ENCODE measurements at places on chromosomes 1 and 21.

DNA sequence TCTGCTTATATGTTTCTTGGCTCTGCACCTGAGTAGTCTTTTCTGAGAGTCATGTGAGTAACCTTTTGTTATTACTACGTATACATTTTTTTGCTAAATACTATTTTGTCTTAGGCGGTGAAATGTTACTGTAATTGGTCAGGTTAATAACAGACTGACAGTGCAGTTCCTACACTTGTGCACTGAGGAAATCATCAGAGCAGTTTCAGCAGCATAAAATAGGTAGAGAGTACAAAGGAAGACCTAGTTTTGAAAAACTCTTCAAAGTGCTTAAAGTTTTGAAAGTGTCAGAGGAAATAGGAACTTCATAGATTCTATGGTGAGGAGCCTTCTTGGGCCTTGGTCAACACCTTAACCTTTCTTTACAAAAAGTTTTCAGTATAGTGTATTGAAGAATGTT, 11.1 kb downstream of the ATF6 start:
- DNase-seq = no peak

- DNase-seq = peak; percentile 34
Measured at GRCh38 chr1:15272009-15272781, 25.2 kb downstream of the FHAD1 start.

GRCh38 chr1:2256435-2257244, 28.5 kb downstream of the SKI start:
- no peak for DNase-seq

GRCh38 chr1:9455487-9456234, 83.6 kb upstream of the SLC25A33 start:
- DNase-seq = peak; percentile 61

- no peak for DNase-seq
Measured at GRCh38 chr21:44557491-44558328, 885 bp downstream of the KRTAP10-3 start.

DNA sequence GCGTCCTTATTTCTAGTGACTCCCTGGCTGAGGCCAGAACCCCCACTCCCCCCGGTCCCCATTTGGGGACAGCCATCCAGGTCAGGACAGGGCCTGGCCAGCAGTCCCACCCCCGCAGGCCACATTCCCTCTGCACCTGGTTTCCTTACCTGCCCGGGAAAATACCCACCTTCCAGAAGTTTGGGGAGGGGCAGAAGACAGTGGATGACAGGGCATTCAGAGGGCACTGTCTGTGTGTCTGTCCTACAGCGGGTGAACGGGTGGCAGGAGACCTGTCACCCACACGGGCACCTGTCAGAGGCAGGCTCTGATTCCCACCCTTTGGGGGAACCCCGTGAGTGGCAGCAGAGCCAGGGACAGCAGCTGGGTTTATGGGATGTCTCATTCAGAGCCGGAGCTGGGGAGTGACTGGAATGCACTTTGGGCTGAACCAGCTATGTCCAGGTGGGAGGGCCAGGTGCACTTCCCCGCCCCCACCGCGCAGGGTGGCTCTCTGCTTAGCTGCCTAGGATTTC, 2.0 kb downstream of the ARHGEF16 start:
- no peak for DNase-seq

DNA sequence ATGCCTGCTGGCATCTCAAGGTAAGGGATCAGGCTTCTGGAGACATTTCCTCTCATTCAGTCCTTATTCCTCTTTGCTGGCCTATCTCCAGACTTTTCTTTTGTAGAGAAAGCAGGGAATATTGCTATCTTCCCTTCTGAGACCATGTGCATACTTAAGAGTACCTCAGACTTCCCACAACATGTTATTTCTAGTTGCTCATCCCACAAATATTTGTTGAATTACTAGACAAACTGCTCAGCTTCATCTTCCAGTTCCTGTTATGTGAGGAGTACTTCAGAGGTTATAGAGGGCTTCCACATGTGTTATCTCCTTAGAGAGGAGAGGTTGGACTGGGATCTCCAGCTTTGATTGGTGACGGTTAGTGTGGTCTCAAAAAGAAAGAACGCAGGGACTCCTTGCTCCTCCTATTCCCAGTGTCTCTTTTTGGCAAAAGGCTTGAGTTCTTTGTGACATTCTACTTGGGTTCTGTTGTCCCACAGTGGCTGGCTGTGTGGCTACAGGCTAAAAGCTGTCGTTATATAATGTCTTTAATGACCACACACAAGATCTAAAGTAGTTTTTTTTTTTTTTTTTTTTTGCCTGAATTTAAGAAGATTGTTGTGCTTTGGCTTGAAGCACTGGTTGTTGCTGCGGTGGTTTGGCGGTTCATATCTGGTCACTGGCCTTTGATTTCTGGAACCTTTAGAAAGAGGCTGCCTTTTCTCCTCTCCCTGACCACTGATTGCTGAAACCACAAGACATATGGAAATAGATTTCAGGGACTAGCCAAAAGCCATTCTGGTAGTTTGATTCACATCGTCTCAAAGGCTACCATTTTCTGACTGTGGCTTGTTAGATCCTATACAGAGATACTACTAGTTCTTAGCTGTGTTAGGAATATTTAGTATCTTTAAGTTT, 78.7 kb downstream of the FGGY start:
- no peak for DNase-seq

DNA sequence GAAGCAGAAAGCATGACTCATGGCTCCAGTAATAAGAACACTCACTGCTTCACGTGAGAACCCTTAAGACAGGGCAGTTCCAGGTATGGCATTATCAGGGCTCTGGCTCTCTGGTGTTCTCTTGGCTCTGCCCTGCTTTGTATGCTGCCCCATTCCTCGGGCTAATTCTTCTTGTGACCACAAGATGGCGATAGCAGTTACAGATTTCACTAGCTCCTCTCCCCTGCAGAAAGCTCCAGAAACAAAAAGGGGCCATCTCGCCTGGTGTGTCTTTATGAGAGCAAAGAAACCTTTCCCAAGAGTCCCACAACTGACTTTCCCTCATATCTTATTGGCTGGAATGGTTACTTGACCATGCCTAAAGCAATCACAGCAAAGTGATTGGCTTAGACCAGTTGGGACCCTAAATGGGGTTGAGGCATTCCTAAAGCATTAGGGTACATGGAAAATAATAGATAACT, 60.1 kb downstream of the F3 start:
- DNase-seq = peak; percentile 15

DNA sequence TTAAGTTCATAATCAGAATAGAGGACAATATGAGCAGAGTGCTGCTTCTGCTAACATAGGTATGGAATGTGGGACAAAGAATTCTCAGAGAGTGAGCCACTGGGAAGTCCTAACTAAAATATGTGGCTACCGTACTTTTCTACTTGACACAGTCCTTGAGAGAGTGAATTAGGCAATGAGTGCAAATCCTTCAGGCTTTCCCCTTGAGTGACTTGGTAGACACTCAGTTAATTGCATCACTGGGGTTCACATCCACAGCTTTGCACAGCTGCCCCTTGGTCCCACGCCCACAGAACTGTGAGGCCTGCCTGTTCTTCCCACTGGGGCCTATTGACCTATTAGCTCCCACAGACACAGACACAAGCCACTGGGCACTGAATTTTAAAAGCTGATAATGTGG, 40.5 kb upstream of the PAXBP1 start:
- DNase-seq = no peak

- DNase-seq = no peak
Measured at GRCh38 chr21:43726686-43727518, 8.0 kb downstream of the PDXK start.

DNA sequence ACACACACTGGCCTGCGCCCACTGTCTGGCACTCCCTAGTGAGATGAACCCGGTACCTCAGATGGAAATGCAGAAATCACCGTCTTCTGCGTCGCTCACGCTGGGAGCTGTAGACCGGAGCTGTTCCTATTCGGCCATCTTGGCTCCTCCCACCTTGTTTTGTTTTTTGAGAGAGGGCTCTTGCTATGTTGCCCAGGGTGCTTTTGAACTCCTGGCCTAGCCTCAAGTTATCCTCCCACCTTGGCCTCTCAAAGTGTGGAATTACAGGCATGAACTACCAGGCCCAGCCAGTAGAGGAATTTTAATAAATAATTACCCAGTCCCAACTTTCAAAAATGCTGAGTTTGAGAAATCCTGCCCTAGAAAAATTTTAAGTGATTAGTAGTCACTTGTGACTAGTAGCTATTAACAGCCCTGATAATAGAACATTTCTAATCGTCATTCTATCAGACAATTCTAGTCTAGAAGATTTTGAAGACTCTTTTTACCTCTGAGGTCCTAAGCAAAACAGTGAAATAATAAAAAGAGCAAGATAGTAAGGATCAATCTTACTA, 30.9 kb upstream of the SLC35D1 start:
- no peak for DNase-seq

DNA sequence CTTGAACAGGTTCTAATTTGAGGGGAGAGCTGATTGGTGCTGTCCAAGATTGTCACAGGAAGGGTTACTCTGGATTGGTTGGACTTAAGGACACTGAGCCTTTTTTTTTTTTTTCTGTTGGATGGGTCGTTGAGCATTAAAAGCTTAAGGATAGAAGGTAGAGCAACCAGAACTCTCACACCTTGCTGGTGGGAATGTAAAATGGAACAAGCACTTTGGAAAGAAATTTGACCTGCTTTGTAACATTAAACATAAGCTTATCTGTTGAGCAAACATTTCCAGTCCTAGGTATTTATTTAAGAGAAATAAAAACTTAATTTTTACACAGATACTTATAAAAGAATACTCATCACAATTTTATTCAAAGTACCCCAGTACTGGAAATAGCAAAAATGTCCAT, 29.8 kb upstream of the PLA2G2A start:
- DNase-seq = no peak

DNA sequence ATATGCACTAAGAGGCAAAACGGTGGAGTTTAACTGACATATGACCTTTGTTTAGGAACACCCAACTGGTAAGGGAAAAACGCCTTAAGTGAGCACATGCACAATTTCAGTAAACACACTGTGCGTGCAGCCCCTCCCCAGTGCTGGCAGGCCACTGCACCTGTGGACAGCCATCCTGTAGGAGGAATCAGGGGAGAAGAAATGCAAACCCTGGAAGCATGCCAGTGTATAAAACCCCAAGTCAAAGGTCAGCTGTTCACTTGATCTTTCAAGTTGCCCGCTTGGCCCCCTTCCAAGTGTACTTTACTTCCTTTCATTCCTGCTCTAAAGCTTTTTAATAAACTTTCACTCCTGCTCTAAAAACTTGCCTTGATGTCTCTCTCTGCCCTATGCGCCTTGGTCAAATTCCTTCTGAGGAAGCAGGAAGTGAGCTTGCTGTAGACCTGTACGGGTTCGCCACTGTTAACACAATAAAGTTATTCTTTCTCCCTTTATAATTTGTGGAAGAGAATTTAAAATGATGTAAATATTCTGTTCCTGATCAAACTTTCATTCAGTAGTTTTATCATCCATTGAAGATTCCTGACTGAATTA, 31.8 kb downstream of the USP25 start:
- DNase-seq = no peak

DNA sequence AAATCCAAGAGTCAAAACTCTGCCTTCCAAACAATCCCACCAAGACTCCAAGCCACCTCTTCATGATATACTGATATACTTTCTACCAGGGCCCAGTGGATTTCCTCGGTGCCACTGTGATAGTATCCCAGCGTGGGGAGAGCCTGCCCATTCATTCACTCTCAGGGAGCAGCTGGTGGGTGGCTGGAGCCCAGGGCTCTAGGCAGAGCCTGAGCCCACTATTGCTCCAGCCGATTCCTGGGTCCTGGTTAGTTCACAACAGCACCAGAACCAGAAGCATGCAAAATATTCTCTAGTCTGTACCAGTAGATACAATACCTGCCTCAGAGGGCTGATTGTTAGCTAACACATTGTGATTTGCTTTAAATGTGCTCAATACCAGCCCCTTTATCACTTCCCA, 831 bp downstream of the CSRP1 start:
- DNase-seq = no peak

DNA sequence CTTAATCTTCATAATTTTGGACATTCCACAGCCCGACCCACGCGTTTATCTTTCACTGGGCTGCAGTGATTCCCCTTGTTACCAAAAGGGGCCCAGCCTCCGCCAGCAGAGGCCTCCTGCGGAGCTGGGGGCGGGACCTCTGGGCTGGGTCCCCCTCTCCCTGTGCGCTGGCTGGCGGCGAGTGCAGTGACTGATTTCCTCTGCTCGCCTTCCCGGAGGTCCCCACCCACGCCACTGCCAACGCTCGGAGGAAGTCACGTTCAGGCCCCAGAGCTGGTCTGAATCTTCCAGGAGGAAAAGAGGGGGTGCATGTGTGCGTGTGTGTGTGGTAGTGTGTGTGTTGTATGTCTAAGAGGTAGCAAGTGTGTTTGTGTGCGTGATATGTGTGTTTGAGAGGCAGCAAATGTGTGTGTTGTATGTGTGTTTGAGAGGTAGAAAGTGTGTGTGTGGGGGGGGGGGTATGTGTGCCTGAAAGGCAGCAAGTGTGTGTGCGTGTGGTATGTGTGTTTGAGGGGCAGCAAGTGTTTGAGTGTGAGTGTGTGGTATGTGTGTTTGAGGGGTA, 35.0 kb upstream of the JAK1 start:
- peak; percentile 78 for DNase-seq

- no peak for DNase-seq
Measured at GRCh38 chr1:29469457-29469856, 233.1 kb downstream of the PTPRU start.

DNA sequence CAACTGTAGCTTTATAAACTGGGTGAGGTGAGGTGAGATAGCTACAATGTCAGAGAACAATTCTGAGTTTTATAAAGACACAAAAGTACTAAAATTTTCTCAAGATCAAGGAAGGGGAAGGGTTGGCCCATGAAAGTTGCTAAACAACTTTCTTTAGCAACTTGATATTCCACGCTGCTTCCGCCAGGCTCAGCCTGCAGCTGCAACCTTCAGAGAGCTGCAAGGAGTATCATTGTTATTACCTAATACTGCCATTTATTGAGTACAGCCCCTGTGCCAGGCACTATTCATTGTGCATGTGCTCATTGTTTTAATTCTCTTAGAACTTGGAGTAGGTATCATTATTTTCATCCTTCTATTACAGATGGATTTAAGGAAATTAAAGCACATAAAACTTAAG, 34.1 kb upstream of the SUCO start:
- no peak for DNase-seq

GRCh38 chr1:156308078-156308477, 9.0 kb upstream of the VHLL start:
- no peak for DNase-seq

DNA sequence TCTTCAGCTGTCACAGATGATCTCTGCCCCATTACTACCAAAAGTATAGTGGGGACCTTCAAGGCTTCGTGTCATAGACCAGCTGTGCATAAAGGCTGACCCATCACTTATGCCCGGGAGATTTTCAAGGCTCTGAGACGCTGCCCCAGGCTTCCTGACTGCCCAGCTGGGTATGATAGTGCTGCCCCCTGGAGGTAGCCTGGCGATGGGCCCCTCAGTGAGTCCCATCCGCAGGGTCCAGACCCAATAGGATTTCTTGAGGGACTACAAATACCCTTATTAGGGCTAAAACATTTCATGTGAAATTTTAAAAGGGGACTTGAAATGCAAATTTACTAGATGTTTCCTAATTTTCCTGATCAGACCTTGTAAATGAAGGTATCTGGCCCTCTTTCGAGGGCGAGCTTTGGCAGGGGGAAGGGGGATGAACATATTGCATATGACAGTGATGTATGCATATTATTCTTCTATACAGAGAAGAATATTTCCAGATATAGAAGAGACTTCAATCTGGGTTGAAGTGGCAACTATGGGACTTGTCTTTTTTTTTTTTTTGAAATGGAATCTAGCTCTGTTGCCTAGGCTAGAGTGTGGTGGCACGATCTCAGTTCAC, 11.7 kb upstream of the FCMR start:
- peak; percentile 74 for DNase-seq

Data from activated naive CD4-positive, alpha-beta T cell treated with Interleukin-2 at 50 U/mL for 16 hours (primary cell).